ENCODE measurements at places on chromosomes 6 and 20. TPM values are rescaled to one million over a fixed set of nuclear protein-coding genes. Genes with fewer than 3 reads are reported as not detected.

XPO5 gene
- 135 TPM for total RNA-seq

VGLL2 gene
- not detected for total RNA-seq

NT5E gene
- total RNA-seq: 12.5 TPM

NKX2-4 gene
- total RNA-seq: not detected

LINC00237 gene
- not detected for total RNA-seq

PRSS35 gene
- total RNA-seq: not detected

SLC22A2 gene
- not detected for total RNA-seq

ZNF334 gene
- 1.2 TPM for total RNA-seq

BICRAL gene
- total RNA-seq: 14.2 TPM

- no peak for DNase-seq
Measured at GRCh38 chr6:141653590-141653989, 479.1 kb upstream of the GJE1 start.

GRCh38 chr6:154614101-154614500 lies 103.6 kb upstream of the CNKSR3 start:
- DNase-seq: no peak

DNA sequence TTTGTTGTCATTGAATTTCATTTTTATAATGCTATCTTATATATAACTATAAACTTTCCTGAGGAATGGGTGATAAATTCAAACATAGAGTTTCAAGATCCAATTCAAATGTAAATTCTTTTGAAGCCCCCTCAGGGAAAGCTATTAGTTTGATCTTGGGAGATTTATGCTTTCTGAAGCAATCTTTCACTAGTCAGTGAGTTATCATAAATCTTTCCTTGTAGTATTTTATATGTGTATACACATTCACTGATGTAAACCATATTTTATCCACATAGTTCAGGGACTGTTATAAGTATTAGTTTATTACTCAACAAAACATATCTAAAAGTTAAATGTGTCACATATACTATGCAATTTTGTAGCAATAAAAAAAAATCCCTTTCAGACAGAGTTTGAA lies 2.9 kb upstream of the EPM2A start:
- no peak for DNase-seq

- DNase-seq: no peak
Measured at GRCh38 chr6:105120570-105120969, 59.2 kb downstream of the POPDC3 start.

- no peak for DNase-seq
Measured at GRCh38 chr20:40322941-40323340, 366.1 kb downstream of the MAFB start.

- DNase-seq: no peak
Measured at GRCh38 chr20:32894026-32894483, 35.3 kb downstream of the EFCAB8 start.

- no peak for DNase-seq
Measured at GRCh38 chr20:38230957-38231526, 29.5 kb downstream of the KIAA1755 start.

DNA sequence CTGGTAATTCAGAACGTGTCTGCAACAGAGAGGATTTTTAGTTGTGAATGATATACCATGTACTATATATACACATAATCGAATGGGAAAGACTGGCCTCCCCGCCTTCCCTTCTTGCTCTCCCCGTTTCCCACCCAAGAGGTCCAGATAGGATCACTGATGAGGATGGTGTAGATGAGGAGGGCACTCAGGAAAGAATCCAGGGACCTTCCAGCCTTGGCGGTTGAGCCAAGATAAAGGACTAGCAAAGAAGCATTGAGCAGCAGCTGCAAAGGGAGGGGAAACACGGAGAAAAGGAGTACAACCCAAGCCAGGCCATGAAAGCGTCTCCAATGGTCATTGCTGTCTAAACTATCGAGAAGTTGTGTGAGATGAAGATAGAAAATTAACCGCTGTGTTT lies 84.0 kb upstream of the EXOC2 start:
- no peak for DNase-seq

DNA sequence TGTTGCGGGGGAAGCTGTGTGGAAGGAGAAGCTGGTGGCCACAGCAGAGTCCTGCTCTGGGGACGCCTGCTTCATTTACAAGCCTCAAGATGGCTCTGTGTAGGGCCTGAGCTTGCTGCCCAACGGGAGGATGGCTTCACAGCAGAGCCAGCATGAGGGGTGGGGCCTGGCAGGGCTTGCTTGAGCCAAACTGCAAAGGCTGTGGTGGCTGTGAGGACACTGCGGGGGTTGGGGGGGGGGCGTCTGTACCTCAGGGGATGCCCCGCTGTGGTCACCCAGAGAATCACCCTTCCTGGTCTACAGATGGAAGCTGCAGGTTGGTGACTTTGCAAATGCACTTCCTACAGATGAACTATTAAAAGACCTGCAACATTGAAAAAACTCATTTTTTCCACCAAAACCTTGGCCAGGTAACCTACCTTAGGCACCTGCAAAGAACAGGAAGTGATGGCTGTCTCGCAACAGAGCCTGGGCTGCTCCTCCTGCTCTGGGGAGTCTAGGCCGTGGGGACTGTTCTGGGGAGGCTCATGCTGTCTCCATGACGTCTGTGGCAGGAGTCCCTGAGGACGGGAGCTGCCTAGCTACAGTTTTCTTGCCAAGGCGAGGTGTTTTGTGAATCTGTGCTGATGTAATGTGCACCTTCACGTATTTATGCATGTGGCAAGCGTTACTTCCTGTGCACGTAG lies 7.3 kb downstream of the NPBWR2 start:
- no peak for DNase-seq

GRCh38 chr6:107574856-107575255 lies 84.9 kb downstream of the SOBP start:
- no peak for DNase-seq

DNA sequence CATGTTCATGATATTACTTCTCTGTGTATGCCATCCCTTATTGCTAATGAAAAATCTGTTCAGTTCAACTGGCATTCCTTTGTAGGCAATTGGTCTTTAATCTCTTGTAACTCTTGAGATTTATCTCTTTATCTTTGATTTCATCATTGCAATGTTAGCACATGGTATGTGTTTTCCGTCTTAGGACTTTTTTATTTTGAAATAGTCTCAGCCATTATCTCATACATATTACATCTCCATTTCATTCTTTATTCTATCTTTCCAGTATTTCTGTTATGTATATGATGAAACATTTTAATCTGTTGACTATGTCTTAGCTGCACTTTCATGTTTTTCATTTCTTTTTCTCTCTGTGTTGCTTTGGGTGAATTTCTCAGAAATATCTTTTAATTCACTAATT lies 58.1 kb downstream of the VSTM2L start:
- DNase-seq: no peak

DNA sequence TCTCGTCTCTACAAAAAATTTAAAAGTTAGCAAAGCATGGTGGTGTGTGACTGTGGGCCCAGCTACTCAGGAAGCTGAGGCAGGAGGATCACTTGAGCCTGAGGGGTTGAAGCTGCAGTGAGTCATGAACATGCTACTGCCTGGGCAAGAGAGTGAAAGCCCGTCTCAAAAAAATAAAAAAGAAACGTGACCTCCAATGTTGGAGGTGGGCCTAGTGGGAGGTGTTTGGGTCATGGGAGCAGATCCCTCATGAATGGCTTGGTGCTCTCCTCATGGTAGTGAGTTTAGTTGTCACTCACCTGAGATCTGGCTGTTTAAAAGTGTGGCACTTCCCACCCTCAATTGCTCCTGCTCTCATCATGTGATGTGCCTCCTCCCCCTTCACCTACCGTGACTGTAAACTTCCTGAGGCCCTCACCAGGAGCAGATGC lies 24.3 kb downstream of the RBL1 start:
- DNase-seq: peak; percentile 18

DNA sequence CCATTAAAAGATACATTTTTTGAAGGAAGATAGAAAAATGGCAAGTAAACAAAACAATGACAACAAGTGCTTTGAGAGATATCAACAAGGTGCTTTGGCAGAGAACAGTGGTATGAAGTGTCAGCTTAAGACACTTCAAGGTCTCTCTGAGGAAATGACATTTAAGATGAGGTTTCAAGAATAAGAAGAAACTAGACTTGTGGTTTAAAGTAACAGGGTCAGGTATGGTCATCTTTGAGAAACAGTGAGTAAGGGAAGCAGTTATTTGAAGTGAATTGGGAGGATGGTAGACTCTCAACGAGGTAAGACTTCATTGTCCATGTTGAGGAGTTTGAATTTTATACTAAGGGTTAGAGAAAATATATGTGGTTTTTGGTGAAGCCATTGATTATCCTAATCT lies 77.8 kb downstream of the SYCP2L start:
- DNase-seq: no peak

DNA sequence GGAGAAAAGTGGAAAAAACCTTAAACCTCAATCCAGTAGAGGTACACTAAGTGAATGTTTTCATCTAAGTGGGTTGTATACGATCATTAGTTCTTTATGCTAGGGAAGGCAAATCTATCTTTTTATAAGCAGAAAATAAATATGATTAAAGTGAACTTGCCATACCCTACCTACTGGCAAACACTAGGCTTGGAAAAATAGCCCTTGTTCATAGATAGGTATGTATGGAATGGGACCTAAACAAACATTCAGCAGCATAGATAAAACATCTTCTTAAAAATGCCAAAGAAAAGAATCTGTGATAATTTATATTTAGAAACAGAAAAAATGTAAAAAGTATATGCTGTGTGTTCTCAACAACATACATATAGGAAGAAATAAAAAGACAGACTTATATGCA lies 18.8 kb downstream of the REV3L start:
- no peak for DNase-seq

DNA sequence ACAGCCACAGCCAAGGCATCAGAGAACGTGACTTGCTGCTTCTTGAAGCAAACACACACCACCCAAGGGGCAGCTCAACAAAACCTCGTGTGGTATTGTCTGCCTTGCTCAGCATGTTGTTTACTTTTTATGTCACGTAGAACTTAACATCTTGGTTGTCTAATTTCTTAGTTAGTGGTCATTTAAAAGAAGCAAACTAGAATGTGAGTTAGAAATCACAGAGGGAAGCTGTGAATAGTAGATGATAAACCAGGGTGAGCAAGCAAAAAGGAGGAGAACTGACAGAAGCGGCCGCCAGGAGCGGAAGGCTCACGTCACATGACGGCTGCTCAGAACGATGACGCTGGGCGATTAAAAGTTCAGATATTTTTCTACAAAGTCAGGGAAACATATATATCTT lies 51.5 kb upstream of the KIF25 start:
- DNase-seq: no peak

DNA sequence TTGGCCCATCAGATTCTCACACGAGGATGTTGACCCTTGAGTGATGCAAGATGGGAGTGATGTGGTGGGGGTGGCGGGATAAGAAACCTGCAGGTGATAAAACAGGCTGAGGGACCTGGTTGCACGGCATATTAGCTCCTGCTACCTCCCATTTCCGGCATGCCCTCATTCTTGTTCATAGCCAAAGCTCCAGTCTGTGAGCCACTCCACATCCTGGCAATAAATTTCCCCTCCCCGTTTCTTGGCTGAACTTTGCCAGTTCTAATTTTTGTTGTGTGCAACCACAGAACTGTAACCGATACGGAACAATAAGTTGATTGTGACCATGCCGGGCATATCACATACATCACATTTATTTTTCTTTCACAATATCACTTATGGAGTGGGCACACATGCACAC lies 41.6 kb upstream of the NFATC2 start:
- DNase-seq: no peak

DNA sequence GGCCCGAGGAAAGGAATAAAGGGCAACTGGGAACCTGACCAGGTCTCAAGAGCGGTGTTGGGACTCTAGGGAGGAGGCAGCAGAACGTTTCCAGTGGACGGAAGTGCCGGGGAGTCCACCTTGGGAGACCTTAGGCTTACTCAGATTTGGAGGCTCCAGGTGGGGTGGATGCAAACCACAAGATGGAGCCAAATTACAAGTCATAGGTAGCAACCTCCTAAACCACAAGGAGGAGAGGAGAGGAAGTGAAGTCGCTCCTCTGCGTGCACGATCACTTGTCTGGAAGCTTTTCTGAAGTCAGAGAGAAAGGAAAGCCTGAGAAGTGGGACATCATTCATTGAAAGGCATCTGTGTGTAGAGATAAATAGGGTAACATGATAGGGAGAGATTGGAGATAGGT lies 9.3 kb downstream of the HLA-DOA start:
- no peak for DNase-seq

GRCh38 chr6:11374036-11375010 lies 141.9 kb upstream of the NEDD9 start:
- DNase-seq: no peak

GRCh38 chr6:40011844-40012243 lies 77.6 kb upstream of the MOCS1 start:
- DNase-seq: no peak

GRCh38 chr6:116157391-116157790 lies 31.5 kb upstream of the COL10A1 start:
- no peak for DNase-seq
